NCI-H2081 (cell line): ENCODE measurements at places on chromosomes 1 and 21.

GRCh38 chr1:199550199-199551065 is 477.1 kb upstream of the NR5A2 start:
- no peak for DNase-seq

GRCh38 chr1:2247760-2248126 is 19.6 kb downstream of the SKI start:
- DNase-seq: no peak

DNA sequence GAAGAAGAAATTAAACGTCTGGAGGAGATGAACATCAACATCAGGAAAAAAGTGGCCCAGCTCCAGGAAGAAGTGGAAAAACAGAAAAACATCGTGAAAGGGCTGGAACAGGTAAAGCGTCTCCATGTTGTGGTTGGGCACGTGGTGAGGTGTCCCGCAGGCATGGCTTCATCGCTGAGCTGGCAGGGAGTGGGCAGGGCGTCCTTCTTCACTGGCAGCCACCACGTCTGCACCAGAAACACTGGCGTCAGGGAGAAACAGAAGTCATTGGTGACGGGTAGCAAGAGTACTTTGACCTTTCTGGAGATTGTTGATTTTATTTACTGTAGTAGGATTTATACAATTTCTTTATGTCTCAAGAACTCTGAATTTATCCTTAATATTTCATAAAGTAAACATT is 59.0 kb upstream of the DIP2A start:
- DNase-seq: no peak

- DNase-seq: no peak
Measured at GRCh38 chr1:41631971-41632370, 147.5 kb upstream of the EDN2 start.

GRCh38 chr21:43997766-43998742 is 14.1 kb upstream of the TRAPPC10 start:
- DNase-seq: no peak

DNA sequence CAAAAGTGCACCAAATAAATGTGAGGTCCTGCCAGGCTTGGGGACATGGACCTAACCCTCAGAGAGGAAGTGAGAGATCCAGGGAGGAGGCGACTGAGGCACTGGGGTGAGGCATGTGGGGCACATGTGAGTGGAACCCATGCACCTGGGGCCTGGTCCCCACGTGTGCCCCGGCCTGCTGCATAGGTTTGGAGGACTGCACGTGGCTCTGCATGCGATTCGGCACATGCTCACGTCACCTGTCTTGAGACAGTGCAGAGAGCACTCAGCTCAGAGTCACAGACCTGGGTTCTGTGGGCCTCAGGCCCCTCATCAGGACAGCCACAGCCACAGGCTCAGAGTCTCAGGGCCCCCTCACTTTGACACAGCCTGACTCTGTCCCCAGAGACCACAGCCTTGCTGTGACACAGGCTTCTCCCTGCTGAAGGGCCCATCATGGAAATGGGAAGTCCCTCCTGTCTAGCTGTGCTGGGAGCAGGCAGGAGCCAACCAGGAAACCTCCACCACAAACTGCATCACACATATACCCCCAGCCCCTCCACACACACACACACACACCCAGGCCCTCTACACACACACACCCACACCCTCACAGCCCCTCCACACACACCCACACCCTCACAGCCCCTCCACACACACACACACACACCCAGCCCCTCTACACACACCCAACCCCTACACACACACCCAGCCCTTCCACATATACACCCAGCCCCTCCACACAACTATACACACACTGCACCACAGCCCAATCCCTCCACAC is 48.2 kb downstream of the SLC9A1 start:
- no peak for DNase-seq
